ENCODE measurements at places on chromosomes 4 and X. TPM values are rescaled to one million over a fixed set of nuclear protein-coding genes. Genes with fewer than 3 reads are reported as not detected.

DNA sequence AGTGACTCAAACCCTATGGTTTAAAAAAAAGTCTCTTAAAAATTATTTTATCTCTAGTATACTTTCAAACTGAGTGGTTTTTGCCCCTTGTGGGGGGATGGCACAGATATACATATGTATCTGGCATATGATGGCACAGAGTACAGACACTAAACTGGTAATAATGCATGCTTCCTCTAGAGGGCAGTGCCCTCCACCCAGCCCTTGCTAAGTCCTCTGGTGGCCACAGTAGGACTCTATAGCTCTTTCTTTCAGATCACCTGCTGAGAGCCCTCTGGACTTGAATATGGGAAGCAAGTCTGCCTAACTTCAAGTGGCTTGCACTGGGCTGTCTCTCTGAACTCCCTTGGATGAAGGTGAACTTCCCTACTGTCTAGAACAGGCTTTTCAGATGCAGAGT lies 66.3 kb downstream of the TSPAN7 start:
- peak; percentile 29 for DNase-seq

DNA sequence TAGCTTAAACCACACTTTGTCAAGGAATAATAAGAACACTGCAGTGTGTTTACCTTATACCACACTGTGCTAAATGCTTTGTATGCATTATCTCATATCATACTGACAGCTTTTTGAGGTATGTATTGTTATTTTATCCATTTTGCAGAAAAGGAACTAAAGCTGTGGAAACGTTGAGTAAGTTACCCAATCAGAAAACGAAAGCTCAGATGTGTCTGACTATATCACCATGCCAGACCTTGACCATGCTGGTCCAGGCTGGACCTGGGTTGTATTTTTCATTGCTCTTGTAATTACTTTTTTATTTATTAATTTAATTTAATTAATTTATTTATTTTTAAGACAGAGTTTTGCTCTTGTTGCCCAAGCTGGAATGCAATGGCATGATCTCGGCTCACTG lies 2.1 kb downstream of the HSD17B11 start:
- no peak for DNase-seq

- no peak for DNase-seq
Measured at GRCh38 chr4:136680271-136680670, 852.0 kb downstream of the PCDH18 start.

SPANXN4 gene
- polyA plus RNA-seq = not detected

- DNase-seq = peak; percentile 65
Measured at GRCh38 chrX:8607326-8607725, 124.6 kb downstream of the ANOS1 start.

NXF2 gene
- not detected for polyA plus RNA-seq

GRCh38 chr4:153728660-153729059 lies 31.2 kb downstream of the RNF175 start:
- no peak for DNase-seq

DNA sequence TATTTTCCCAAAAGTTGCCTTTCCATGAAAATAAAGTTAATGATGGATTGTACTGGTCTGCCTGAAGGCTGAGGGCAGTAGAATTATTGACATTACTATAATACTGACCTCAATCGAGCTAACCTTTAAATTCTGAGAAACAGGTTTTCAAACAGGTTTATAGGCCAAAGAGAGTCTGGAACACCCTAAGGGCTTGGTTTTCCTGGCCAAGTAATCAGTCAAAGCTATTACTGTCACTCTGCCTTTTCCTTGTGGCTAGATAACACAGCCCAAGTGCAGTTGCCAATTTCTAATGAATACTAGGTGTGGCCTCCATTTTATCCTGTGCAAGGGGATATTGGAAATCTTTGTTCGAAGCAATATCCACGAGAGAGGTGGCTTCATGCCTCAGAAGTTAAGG lies 75.2 kb downstream of the INTS12 start:
- DNase-seq = no peak

TBC1D8B gene
- polyA plus RNA-seq = 1.4 TPM

TRIM75 gene
- polyA plus RNA-seq = not detected

GRCh38 chr4:8515316-8516060 lies 64.7 kb upstream of the GPR78 start:
- DNase-seq = no peak

DNA sequence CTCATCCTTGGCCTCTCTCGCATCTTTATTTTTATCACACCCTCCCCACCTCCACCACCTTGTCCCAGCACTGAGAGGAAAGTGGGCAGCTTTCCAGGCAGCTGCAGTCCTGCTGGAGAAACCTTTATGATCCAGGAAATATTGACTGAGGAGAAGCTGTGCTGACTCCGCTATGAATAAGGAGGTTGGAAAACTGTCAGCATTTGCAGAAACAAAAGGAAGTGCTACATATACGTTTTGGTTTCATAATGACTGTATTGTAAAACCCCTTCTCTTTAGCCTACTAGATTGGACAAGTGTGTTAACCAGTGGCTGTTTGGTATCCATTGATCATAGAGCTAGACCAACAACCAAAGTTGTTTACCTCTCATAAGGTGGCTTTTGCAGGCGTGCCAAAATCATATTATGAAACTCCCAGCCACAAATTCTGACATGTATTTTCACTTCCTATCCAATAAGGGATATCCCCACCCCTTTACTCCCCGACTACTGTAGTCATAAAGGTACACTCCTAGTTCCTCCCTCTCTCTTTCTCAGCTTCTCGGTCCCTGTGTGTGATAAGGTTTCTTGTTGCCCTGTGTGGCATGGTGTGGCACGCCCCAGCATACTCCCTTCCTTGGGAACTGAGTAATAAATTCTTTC lies 88.4 kb downstream of the GPR143 start:
- peak; percentile 87 for DNase-seq

GRCh38 chr4:4613126-4613465 lies 71.2 kb upstream of the STX18 start:
- DNase-seq = no peak

LRRC66 gene
- polyA plus RNA-seq = 0.16 TPM

DNA sequence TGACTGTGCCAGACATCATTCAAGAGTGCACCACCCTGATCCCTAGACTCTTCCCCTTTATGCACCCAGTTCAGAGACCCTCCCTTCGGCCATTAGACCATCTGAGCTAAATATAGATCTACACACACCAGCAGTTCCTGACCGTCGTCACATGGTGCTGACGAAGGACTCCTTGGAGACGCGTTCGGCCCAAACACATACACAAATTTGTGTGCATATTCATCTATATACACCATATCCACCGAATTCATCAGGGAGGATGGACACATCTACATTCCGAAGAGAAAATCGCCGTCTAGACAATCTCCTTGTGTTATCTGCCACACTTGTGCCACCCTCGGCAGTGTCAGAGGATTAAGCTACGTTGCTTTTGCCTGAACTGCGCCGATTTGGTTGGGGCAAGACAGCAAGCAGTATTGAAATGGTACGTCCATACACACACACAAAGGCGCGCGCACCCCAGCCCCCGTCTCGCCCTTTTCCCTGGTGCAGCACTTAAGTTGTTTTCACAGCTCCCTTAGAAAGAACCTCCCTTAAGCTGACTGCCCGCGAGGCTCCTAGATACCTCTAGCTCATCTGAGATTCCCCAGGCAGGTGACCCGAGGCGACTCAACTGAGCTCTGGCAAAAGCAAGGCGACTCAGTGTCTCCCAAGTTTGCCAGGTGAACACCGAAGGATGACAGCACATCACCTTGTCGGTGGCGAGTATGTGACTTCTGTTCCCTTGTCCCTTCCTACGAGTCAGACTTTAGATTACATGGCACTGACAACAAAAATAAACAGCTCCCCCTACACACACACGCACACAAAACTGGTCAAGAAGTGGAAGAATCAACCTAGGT lies 1.0 kb downstream of the RASGEF1B start:
- peak; percentile 1 for DNase-seq

- DNase-seq = no peak
Measured at GRCh38 chr4:76806346-76806745, 91.6 kb downstream of the SOWAHB start.

DNA sequence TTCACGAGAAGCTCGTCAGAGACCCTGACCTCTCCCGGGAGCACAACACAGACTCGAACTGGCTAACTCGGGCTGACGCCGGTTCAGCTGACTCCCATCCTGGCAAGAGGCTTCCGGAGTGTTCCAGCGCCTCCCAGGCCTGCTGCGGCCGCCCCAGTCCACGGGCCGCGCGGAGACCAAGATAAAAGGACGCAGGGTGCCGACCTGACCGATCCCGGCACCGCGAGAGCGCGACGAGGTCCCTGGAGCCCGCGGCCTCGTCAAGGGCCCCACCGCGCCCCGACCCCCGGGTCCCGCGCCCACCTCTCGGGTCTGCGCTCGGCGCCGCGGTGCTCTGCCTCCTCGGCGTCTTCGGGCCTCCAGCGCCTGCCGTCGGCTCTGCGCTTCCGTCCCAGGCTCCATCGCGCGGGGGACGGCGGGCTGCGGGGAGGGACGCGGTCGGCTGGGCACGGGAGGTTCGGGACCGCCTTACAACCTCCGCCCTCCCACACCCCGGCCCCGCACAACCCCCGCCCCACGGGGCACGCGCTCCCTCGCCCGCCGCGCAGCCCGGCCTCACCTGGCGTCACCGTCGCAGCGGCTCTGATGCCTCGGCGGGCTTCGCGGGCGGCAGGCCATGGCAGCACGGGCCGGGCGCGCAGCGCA lies 426 bp downstream of the SLBP start:
- peak; percentile 65 for DNase-seq

- DNase-seq = no peak
Measured at GRCh38 chr4:17811078-17811603, 362 bp downstream of the NCAPG start.

DNA sequence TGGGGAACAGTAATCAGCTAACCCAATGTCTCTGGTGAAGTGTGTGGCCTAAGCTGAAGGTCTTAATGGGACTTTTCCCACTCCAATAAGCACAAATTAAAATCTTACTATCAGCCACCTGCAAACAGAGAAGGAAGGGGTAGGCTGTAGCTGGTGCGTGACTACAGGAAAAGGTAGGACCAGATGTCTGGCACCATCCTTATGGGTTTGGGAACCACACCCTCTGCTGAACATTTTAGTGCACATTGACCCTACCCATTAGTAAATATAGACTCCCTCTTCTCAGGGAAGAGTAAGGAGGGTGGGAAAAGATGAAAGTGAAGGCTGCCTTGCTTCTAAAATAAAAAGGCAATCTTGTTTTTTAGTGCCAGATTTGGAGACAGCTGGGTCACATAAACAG lies 602.8 kb downstream of the FAT4 start:
- DNase-seq = no peak

GRCh38 chr4:106334741-106335470 lies 18.6 kb downstream of the AIMP1 start:
- no peak for DNase-seq

DNA sequence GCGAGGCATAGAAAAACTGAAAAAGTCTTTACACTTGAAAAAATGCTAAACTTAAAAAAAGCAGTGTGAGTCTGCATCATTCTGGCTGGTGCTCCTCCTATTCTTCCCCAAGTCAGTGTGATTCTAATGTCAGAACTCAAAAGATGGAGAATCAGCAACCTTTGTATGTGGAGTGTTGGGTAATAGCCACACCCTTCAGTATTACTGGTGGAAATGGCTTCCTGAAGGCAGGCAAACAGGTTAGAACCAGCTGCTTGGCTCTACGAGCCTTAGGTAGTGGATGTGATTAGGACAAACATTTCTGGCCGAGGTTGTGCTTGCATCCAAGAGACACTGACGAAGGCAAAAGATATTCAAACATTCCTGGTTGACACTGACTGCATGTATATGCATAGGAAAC lies 353.4 kb upstream of the TACR3 start:
- no peak for DNase-seq

DNA sequence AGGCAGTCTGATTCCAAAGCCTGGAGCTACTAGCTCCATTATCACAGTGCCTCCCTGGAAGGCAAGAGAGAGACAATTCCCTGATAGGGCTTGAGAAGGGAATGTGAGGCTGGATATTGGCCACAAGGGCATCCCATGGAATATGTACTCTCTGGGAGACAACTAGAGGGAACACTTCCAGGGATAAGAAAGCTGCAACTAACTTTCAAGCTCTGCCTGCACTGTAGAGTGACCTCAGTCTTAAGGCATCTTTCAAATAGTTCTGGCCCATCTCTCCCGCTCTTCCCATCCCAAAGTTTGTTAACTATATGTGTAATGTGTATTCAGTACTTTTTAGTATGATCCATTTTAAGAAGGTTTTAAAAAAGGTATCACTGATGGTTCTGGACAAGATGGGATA lies 13.1 kb upstream of the RNF212 start:
- DNase-seq = no peak

GRCh38 chr4:10130178-10130888 lies 13.7 kb upstream of the WDR1 start:
- no peak for DNase-seq

CT47B1 gene
- polyA plus RNA-seq = not detected

DNA sequence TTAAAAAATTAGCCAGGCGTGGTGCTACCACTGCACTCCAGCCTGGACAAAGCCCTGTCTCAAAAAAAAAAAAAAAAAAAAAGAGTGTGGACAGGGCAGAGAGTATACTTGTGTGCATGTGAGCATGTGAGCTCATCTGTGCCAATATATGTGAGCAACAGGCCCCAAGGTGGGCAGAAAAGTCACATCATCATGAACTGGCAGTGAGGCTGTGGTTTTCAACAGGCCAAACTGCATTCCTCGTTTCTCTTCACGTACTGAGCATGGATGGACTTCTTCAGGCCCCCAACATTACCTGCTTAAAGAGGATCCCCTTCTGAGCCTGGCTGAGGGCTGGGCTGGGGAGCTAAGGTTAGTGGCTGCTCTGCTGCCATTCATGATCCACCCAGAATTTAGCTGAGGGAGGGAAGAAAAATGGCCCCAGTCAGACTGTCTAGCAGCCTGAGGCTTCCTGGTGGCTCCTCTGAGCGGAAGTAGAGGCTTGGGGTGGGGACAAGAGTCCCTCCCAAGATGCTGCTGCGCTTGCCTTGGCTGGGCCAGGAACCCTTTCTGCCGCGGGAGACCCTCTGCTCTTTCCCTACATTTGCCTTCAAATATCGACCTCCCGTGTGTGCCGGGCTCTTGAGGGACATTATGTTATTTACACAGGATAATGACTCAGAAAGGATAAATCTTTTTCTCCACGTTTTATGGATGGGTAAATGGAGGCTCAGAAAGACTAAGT lies 55.0 kb downstream of the DIPK2B start:
- no peak for DNase-seq

AFM gene
- not detected for polyA plus RNA-seq

DNA sequence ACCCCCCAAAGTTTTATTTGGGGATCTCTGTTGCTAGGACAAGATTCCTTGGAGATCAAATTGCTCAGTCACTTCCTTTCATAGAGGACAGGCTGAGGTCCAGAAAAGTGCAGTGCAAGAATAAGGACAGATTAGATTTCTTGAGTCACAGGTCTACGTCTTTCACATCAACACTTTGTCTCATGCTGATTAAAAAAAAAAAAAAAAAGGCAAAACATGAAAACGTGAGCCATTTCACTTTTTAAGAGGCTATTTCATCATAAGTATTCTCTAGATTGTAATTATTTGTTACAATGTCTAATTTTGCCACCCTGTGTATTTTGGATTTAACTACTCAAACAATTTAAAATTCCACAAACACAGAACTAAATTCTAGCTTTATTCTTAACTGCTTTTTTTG lies 647.0 kb downstream of the TRAM1L1 start:
- no peak for DNase-seq

GRCh38 chr4:21202959-21203358 lies 502.7 kb downstream of the PACRGL start:
- no peak for DNase-seq

GRCh38 chr4:184745831-184746795 lies 12.2 kb upstream of the CENPU start:
- peak; percentile 76 for DNase-seq

GRCh38 chr4:158581161-158581560 lies 59.5 kb downstream of the RXFP1 start:
- no peak for DNase-seq

RBMXL3 gene
- polyA plus RNA-seq = not detected

- no peak for DNase-seq
Measured at GRCh38 chr4:53315300-53315699, 50.6 kb downstream of the SCFD2 start.

CT45A5 gene
- polyA plus RNA-seq = not detected

TASL gene
- not detected for polyA plus RNA-seq
